ENCODE measurements at places on chromosomes 5 and 9.

- no peak for DNase-seq
These were observed 48.5 kb upstream of the STXBP1 start for GRCh38 chr9:127563579-127563978.

DNA sequence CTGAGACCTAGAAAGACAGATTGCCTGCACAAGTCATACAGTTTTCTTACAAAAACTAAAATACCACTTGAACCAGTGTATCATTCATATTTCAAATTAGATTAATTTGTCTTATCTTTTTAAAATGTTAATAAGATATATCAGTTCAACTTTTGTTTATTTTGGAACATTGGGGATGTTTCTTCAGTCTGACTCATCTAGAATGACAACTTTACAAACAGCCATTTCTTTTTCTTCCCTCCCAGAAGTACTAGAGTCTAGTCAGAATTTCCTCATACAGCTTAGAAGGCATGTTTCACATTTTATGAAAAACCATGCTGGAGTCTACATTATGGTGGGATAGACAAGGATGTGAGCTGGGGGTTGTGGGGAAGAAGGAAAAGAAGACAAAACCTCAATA lies 262.5 kb downstream of the NFIB start:
- DNase-seq = no peak

GRCh38 chr5:23400951-23401350 lies 106.5 kb upstream of the PRDM9 start:
- DNase-seq = no peak

- no peak for DNase-seq
These were observed 493.5 kb downstream of the EBF1 start for GRCh38 chr5:158606233-158606632.

DNA sequence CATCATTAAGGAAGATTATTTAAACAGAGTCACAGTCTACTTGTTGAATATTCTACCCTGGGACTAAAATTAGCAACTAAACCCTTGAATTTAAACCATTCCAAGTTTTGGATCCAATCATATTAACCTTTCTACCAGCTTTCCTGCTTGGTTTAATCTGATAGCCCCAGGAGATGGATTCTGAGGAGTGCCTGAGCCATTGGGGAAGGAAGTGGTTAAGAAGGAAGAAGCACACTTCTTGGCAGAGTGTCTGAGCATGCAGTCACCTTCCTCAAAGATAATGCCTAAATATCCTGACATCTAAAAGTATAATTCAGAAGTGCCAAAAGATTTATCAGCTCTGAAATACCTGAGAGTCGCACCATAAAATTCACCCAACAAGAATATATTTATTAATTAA lies 74.1 kb upstream of the SNCAIP start:
- DNase-seq = no peak

- DNase-seq = no peak
These were observed 502.5 kb upstream of the SEMA6A start for GRCh38 chr5:117077142-117077541.
